ENCODE measurements at places on chromosomes 12 and 14. TPM values are rescaled to one million over a fixed set of nuclear protein-coding genes. Genes with fewer than 3 reads are reported as not detected.

Gene TSPAN19
- total RNA-seq: not detected

Gene LEMD3
- total RNA-seq: 70.9 TPM

Gene DCAF4
- total RNA-seq: 18.0 TPM

DNA sequence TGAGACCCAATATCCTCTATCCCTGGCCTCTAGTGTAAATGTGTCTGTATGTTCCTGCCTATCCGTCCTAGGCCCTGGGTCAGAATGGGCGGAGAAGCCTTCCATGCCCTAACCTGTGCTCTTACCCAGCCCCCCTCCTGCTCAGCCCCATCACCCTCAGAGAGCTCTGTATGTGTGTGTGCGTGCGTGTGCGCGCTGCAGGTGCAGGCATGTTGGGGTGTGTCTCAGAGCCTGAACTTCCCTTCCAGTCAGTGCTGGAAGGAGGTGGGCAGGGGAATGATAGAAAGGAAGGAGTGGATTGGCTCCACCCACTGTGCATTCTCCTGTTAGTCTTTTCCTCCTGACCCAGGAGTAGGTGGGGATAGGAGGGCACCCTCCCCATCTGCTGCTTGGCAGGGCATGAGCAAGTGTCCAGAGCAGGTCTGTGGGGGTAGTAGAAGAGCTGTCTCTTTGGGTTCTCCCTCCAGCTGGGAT is 7.2 kb downstream of the NAB2 start:
- DNase-seq: peak; percentile 48

DNA sequence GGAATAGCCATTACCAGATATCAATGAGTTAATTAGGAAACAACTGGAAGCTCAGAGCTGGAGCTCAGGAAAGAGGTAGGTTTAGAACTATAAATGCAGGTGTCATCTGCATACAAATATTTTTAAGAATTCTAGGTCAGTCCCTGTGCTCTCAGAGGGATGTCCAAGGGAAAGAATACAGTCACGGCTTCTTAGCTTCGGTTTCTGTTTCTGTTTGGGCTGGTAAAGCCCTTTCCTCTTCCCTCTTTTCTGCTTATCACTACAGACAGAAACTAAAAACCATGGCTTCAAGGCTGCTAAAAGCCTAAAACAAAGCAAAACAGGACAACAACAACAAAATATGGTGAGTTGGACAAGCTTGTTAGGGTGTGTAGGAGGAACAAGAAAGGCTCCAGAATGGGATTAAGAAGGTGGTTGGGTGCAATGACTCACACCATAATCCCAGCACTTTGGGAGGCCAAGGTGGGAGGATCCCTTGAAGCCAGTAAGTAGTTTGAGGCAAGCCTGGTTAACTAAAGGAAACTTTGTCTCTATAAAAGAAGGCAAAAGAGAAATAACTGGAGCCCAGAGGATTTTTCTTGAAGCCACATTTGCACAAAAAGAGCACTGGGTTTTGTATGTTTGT is 113.0 kb downstream of the SEC23A start:
- no peak for DNase-seq

- DNase-seq: no peak
Observed at GRCh38 chr12:94873734-94874517, 129.6 kb downstream of the NDUFA12 start.

GRCh38 chr12:64457466-64457865 is 5.5 kb downstream of the TBK1 start:
- DNase-seq: no peak

DNA sequence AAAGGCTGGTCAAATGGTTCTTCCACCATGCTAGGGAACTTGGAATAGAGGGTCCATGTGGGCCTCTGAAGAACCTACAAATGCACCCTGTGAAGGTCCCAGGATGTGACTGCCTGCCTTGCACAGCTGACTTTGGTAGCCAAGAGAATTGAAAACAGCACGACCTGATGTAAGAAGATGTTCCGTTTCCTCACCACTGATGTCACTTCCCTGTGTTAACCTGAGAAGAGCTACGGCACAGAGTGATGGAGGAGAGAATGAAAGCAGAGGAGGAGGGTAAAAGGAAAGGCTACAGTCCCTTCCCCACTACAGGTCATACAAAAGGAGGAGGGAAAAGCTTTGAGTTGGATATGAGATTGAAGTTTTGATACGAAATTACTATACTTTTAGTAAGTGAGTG is 328.8 kb downstream of the RGS6 start:
- no peak for DNase-seq

DNA sequence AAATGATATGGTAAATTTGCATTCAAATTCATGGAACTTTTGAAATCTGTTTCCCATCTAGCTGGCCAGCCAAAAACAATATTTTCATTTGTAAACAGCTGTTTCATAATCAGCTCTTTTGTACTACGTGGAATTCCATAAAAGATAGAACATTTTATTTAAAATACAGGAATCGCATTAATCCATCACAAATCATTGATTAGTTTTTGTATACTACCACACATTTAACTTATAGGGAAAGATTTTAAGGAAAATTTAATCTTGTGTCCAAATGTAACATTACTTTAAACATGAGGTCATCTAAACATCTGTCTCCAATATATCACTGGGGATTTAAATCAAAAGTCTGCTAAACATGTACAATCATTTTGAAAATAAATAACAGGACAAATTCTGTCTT is 33.5 kb downstream of the SLC25A21 start:
- no peak for DNase-seq

DNA sequence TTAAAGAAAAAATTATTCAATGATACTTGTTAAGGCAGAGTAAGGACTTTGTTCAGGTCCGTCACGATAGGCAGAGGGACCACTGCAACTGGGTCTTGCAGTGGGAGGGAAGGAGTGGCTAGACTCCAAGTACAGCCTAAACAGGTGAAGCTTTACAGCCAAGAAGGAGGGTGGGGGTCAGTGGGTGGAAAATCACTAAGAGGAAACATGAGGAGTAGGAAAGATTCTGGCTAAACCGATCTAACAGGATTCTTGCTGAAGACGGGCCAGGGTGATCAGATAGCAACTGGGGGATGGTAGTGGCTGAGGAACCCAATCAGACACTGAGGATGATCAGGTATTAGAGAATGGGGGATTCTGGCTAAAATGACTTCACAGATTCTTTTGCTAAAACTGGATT is 100.2 kb downstream of the TTC7B start:
- DNase-seq: no peak

- DNase-seq: no peak
Observed at GRCh38 chr14:105418269-105419194, 1.1 kb upstream of the MTA1 start.

DNA sequence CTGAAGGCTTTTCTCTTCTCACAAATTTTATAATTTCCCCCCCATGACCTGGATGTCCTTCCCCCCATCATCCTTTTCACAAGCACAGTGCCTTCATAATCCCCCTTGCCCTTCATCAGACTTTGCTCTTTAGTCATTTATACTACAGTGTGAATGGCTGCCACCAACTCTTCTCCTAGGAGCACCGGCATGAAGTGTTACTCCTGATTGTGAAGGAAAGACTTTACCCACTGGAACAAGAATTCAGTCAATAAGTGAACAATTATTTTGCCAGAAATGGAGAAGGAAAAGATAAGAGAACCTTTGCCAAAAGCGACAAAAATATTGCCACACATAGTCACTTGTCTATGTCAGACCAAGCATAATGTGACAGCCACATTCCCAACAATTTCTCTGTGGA is 5.0 kb downstream of the SERPINA9 start:
- DNase-seq: no peak

GRCh38 chr12:4556735-4557530 is 5.1 kb upstream of the DYRK4 start:
- no peak for DNase-seq

- DNase-seq: no peak
Observed at GRCh38 chr14:53620317-53620716, 336.3 kb downstream of the BMP4 start.
